ENCODE measurements at places on chromosomes 2 and 18.

DNA sequence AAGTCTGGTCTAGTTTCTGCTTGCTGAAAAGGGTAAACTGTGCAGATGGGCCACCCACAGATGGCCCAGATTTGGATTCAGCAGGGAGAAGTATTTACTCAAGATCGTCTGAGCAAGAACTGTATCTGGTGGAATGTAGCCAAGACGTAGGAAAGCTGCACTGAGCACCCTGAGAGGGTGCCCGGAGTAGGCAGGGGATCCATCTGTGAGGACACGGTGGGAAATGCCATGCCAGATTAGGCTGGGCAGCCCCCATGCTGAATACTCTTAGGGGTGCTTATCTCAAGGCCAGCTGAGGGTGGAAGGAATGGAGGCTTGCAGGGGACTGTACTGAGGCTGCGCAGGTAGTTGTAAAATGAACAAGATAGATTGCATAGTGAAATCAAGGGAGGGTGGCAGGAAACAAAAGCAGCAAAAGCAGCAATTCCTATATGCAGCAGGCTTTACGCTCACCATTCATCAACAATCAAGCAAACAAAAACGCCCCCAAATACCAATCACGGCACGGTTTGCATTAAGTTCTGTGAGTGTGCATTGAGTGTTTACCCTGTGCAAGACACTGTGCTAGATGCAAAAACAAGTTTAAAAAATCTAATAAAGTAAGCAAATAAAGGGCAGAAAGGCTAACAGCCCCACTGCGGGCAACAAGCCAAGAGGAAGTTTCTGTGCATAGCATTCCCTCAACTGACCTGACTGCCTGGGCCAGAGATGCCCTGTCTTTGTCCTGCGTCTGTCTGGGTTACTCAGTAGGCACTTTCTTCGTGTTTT is 32.2 kb upstream of the LPIN2 start:
- peak; percentile 97 for DNase-seq

DNA sequence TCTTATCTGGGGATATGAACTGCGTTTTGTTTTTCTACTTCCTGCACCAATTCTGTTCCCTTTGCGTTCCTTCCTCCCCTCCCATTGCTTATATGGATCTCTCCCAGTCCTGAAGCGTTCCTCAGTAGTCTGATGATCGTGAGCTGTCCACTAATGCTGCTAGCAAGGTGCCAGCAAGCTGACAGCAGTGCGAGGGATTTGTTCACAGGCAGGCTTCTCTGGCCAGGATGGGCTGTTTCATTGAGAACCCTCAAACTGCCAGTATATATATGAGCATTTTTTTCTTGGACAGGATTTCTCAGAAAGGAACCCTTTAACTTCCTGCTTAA is 40.1 kb downstream of the GTF3C3 start:
- no peak for DNase-seq

- no peak for DNase-seq
These were observed 1249.6 kb upstream of the FAM98A start for GRCh38 chr2:34848691-34849090.

- no peak for DNase-seq
These were observed 80.0 kb upstream of the PXDN start for GRCh38 chr2:1824202-1824905.

DNA sequence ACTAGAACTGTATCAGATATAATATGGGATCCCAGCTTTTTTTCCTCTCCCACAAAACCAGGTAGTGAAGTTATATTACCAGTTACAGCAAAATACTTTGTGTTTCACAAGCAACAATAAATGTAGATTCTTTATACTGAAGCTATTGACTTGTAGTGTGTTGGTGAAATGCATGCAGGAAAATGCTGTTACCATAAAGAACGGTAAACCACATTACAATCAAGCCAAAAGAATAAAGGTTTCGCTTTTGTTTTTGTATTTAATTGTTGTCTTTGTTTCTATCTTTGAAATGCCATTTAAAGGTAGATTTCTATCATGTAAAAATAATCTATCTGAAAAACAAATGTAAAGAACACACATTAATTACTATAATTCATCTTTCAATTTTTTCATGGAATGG is 77.7 kb upstream of the CSRNP3 start:
- no peak for DNase-seq

DNA sequence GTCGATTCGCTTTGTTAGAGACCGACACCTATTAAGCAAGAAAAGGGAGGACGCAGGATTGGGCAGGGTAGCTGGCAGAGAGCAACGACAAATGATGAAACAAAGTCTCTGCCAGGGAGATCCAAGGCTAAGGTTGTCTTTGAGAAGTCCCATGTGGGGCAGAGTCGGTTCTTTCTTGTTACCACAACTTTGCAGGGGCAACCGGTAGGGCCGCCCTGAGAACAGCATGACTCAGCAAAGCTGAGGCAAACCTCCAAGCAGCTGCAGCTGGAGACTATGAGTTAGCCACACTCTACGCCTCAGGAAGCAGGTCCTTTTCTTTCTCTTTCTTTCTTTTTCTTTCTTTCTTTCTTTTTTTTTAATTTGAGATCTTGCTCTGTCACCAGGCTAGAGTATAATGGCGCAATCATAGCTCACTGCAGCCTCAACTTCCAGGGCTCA is 452.3 kb upstream of the ID2 start:
- peak; percentile 6 for DNase-seq

DNA sequence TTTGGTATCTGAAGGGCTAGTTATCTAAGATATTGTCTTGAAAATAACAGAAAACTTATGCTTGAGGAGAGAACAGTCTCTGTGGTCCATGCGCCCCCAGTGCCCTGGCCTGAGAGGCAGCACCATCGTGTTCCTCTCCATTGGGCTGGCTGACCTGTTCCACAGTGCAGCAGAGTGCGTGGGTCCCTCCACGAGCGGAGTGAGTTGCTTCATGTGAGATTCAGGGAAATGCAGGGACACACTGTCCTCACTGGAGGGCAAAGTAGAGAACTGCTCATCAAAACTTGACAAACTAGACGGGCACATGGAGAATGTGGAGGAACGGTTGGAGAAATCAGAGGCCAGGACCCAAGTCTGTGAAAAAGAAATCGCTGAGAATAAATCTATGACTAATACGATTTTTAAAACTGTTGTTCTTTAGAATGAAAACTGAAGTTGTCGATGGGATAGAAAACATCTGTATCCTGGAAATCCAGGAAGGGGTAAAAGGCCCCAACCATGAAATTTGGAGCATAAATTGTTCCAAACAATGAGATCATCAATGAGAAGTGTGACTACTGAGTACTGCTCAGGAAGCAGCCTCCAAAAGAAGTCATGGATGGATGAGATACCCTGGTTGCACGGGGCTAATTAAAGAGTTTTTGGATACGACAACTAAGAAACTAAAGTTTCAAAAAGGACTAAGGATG is 58.1 kb downstream of the REV1 start:
- DNase-seq = no peak

DNA sequence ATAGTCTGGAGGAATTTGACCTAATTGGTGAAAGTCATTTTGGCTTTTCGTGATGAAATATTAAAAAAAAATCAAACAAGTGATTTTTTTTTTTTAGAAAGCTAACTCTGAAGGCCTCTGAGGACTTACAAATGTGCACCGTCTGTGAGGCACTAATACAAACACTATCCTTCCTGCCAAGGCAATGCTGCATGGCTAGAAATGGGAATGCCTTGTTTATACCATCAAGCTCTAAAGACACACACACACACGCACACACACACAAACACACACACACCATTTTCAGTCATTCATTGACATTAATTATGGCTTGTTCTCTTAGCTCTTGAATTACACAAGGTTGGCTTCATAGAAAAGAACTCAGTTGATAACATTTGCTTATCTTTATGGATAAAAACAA is 1242.0 kb upstream of the ACVR2A start:
- no peak for DNase-seq

DNA sequence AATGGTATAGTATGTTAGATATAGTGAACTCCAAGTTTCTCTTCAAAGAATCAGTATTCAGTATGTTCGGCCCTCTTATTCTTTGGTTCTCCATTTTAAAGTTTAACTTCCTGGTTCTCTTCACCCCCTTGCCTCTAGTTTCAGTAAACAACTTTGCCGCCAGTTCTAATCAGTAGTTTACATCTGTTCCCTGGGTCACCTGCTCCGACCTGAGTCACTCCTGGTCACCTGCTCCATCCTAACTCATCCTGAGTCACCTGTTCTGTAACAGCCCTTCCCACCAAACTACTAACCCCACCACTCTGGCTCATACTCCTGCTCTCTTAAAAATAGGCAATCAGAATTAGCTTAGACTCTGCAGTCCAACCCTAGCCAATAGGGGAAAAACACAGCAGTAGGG is 23.7 kb upstream of the TEX51 start:
- DNase-seq = no peak

DNA sequence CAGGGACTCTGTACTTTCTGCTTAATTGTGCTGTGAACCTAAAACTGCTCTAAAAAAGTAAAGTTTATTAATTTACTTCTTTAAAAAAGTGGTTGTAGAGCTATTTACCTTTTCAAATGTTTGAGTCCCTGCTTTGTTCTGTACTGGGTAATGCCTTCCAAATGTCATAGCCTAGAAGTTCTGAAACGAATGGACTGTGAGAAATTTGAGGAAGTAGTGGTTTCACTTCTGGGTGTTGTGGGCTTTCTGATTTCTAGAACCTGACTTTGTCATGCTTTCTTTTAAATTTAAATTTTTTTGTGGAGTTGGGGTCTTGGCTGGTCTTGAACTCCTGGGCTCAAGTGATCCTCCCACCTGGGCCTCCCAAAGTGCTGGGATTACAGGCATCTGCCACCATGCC is 44.6 kb downstream of the SMAD4 start:
- no peak for DNase-seq

DNA sequence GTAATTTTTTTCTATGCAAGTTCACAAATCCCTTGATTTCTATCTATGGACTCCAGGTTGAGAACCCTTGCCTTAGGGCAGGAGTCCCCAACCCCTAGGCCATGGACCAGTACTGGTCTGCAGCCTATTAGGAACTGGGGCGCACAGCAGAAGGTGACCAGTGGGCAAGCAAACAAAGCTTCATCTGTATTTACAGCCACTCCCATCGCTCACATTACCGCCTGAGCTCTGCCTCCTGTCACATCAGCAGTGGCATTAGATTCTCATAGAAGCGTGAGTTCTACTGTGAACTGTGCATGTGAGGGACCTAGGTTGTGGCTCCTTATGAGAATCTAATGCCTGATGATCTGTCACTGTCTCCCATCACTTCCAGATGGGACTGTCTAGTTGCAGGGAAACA is 70.2 kb upstream of the SMAD2 start:
- no peak for DNase-seq

- no peak for DNase-seq
These were observed 95.9 kb downstream of the ATL2 start for GRCh38 chr2:38281095-38281742.

GRCh38 chr2:152582081-152582480 is 135.2 kb downstream of the PRPF40A start:
- DNase-seq = no peak

DNA sequence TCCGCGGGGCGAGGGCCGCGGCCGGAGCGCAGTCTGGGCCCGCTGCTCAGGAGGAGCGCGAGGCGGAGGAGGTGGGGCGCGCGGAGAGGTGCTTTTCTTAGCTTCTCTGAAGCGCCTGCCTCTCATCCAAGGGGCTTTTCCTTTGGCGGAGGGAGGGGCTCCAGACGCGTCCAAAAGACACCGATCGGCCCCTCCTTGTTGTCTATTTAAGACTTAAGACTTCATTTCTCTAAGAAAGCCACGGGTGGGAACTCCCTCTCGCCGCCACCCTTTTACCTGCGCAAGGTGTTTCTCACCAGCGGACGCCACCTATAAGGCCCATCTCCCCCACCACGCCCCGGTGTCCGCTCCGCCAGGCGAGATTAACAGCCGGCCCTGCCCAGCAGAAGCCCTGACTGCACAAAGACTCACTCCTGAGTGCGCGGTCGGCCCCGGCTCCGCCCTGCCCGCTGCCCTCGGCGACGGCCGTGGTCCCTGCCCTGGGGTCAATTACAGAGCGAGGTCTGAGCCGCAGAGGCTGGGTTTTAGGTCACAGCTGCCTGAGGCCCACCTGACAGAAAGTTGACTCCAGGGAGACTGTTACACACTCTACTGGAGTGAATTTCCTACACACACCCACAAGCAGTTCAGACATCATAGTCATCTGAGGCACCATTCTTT is at the start of gene DSC2:
Gene DSC2 (minus strand): TSS at position 397 of the 660 bp plus-strand sequence. CDS start 450 bp downstream, outside the sequence.
- peak; percentile 40 for DNase-seq

DNA sequence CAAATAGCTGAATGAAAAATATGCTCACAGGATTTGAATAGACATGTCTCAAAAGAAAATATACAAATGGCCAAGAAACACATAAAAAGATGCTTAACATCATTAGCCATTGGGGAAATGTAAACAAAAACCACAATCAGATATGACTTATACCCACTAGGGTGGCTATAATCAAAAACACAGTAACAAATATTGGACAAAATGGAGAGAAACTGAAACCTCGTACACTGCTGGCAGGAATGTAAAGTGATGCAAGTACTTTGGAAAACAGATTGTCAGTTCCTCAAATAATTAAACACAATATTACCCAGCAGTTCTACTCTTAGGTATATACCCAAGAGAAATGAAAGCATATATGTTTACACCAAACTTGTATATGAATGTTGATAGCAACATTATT is 213.0 kb downstream of the PHLPP1 start:
- DNase-seq = no peak

DNA sequence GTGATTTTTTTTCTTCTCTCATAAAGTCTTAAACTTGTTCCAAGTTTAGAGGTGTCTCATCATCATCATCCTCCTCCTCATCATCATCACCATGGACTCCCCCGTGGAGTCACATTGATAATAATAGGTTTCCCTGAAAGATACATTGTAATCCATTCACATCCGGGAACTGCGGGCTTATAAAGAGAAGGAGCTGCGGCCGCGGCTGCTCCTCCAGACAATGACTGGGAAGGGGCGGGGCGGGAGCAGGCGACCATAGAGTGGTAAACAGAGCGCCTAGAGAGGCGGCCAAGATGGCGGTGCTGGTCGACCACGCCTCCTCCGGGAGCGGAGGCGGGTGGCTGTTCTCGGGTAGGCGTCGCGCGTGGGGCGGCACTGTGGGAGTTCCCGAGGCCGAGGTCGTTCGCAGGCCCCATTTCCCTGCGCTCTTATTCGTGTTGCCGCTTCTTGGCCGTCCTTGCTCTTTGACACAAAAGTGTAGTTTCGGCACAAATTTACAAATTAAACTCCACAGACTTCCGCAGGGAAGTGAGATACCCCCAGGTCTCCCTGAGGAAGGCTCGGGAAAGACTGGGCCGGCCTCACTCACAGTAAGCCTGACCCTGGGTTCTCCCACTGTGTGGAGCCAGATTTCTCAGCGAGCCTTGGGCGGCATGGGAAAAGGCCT is 1.8 kb upstream of the TCF4 start:
- no peak for DNase-seq

DNA sequence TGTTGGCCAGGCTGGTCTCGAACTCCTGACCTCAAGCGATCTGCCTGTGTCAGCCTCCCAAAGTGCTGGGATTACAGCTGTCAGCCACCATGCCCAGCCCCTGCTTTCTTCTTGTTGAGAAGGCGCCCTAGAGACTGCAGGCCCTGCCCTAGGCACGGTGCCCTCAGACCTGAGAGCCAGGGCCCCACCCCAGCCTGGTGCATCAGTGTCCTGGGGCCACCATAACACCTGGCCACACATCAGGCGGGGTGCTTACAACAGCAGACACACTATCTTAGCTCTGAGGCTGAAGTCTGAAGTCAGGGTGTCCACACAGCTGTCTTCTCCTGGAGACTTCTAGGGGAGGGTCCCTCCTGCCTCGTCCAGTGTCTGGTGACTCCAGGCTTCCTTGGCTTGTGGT is 120.6 kb downstream of the NDUFA10 start:
- DNase-seq = no peak

- DNase-seq = no peak
These were observed 770.7 kb upstream of the SLC8A1 start for GRCh38 chr2:41222593-41222992.
